ENCODE measurements at places on chromosomes 1 and 21.

DNA sequence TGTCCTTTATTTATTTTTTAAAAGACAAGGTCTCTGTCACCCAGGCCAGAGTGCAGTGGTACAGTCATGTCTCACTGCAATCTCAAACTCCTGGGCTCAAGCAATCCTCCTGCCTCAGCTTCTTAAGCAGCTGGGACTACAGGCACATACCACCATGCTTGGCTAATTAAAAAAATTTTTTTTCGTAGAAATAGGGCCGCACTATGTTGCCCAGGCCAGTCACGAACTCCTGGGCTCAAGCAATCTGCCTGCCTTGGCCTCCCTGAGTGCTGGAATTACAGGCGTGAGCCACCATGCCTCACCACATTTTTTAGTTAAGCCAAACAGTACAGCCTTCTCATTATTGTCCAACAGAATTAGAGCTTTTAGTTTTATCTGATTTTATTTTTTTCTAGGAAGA lies 7.4 kb upstream of the ADAR start:
- DNase-seq, result no peak

GRCh38 chr1:226738421-226738994 lies 574 bp downstream of the ITPKB start:
- DNase-seq, result peak; percentile 44

- DNase-seq, result peak; percentile 20
These were observed 69.9 kb downstream of the CACHD1 start for GRCh38 chr1:64539781-64540218.

GRCh38 chr1:231053493-231054162 lies 13.6 kb upstream of the FAM89A start:
- DNase-seq, result no peak

GRCh38 chr1:203364094-203364801 lies 13.3 kb upstream of the FMOD start:
- no peak for DNase-seq

DNA sequence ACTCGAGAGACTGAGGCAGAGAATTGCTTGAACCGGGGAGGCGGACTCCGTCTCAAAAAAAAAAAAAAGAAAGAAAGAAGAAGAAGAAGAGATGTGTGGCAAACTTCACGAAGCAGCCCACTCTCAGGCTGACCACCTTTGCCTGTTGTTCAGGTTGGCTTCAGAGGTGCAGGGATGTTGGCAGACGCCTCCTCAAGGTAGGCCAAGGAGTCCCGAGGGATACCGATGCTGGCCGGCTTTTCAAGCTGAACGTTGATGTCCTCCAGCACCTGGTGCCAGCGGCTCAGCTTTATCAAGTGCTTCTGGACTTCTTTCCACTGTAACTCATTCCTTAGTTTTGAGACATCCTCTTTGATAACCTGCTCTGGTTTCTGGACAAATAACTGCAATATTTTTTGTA lies 243.8 kb upstream of the ADGRL2 start:
- DNase-seq, result no peak

GRCh38 chr1:43901196-43901961 lies 32.2 kb upstream of the ARTN start:
- DNase-seq, result no peak

- DNase-seq, result no peak
These were observed 10.1 kb downstream of the JMJD4 start for GRCh38 chr1:227725046-227725445.

Measured in ACHN (cell line).